ENCODE measurements at places on chromosomes 2 and 18.

DNA sequence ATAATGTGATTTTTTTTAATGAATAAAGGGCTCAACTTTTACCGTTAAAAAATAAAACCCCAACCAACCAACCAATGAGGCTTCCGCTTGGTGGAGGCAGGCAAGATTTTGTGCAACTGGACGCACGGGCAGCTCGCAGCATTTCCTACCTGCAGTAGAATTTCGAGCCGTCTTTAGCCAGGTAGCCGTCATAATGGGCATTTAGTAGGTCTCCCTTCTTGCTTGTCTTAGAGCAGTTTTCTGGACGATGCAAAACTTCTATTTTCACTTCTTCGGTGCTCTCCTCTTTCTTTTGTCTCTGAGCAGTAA, 316 bp downstream of the FKBP7 start:
- no peak for DNase-seq

- DNase-seq, result no peak
Observed at GRCh38 chr2:1728821-1729220, 15.5 kb downstream of the PXDN start.

DNA sequence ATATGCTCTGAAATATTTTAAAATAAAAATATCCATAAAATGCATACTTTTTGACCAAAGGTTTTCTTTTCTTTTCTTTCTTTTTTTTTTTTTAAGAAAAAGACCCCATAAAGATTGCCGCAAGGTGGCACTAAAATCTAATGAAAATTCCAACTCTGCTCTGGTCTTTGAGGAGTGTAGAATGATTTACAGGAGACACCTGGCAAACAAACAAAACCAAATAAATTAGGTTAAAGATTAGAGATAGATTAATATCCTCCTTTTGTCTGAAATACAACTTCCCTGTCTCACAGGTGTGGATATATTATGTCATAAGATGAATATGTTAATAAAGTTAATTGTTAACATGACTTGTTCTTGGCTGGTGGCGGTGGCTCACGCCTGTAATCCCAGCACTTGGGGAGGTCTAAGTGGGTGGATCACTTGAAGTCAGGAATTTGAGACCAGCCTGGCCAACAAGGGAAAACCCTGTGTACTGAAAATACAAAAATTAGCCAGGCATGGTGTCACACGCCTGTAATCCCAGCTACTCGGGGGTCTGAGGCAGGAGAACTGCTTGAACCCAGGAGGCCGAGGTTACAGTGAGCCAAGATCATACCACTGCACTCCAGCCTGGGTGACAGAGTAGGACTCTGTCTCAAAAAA, 3.5 kb upstream of the RHOB start:
- no peak for DNase-seq

DNA sequence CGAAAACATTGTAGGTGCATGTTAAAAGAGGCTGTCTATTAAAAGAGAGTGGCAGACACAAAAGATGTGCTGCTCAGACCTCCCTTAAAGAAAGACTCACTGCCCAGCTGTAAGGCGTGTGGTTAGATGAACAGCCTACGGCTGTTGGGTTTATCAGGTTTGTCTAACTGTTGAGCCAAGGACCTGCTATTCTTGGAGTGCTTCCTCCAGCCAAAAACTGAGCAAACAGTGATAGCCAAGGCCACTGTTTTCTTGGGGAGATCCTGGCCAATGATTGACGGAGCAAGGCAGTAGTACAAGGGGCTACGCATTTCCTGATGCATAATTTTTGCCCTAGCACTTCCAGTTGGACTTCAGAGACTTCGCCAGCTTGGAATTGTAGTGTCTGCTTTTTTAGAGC, 1.4 kb upstream of the RAB3GAP1 start:
- DNase-seq, result no peak

GRCh38 chr2:29587402-29588190, 333.8 kb downstream of the ALK start:
- no peak for DNase-seq

DNA sequence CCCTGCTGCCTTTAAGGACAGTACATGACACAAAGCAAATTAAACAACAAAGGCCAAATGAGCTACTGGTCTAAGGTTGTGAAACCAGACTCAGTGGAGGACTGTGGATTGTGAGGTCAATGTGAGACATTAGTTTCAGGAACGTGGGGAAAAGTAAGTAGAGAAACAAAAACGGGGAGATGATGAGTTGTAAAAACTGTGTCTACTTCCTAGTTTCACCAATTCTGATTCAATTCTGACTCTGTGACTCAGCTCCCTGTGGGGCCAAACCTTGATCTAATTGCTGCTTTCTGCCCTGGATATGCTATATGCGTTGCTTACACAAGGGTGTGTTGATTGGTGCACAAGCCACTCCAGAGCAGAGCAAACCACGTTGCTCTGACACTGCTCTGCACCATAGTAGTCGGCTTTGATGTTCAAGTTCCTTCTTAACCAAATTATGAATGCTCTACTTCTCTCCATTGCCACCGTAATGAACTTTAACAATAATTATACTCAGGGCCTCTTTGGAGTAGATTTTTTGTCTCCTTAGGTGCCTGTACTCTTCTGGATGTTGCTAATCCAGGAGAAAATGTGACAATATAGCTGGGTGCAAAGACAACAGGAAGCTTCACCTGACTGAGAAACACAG, 1640.1 kb upstream of the CELF4 start:
- DNase-seq, result no peak

DNA sequence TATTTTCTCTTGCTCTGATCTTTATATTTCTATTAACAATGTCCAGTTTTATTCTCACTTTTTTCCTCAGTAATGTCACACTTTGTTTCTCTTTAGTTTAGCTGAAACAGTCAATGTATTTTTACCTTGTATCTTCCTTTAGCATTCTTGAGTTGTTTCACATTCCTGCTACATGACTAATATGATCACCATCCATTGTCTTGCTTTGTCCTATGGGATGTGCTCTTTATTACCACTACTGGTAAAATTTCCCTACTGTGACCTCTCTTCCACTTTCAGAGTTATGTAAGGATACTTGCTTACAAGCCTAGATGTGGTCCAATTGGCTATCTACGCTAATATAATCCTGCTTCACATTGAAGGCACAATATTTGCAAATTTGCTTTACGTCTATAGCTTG, 457.9 kb downstream of the PIK3C3 start:
- no peak for DNase-seq

DNA sequence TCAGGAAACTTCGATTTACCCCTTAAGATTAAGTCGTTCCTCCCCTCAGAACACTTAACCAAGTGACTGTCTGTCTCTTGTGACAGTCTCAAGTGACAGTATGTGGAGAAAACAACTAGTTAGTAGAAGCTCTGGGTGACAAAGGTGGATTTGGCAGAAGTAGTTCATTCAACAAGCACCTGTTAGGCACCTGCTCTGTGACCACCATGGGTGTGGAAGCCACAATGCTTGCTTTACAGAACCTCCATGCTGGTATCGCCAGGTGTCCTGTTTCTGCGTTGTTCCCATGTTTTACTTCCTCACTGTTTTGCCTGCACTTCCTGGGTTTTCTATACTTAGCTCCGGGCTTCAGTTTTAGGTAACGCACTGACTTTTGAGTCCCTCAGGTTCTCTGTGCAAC, 337.4 kb upstream of the DCC start:
- DNase-seq, result no peak

- DNase-seq, result no peak
Observed at GRCh38 chr18:59005262-59005661, 134.4 kb upstream of the SEC11C start.

GRCh38 chr2:60522462-60522861, 31.0 kb downstream of the BCL11A start:
- DNase-seq, result no peak

GRCh38 chr2:171173087-171173486, 12.4 kb upstream of the TLK1 start:
- DNase-seq, result no peak

DNA sequence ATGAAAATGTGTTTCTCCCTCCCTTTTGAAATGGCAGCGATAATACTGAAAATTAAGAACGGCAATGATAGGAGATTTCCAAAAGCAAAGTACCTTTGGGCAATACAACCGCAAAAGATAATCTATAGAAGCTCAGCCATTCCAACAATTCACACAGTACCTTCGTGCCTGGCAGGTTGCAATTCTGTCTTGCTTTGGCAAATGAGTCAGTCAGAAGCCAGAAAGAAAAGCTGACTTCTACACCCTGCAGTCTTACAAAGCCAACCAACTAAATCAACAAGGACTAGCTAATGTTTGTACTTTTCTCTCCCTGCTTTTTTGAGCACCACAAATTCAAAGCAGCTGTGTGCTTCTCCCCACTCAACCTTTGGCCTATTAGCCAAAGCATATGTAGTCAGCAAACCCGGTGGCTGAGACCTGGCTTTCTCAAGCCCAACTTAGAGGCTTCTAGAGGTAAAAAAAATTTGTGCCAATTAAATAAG, 25.7 kb upstream of the ID2 start:
- DNase-seq, result no peak

DNA sequence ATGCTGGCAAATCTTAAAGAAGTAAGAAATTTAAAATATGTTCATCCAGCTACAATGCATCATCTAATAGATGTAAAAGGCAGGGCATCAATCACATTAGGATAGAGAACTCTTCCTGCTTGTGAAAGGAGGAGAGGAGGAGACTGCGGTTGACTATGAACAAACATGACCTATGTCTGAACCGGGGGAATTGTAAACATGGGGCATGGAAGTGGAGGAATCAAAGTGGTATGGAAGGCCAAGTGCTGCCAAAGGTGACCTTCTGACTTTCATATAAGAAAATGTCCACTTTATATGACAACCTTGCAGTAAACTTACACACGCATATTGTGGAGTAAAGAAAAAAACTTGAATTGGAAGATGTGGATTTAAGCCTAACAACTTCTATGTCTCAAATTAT, 20.0 kb upstream of the SLC8A1 start:
- no peak for DNase-seq

- no peak for DNase-seq
Observed at GRCh38 chr18:13579874-13580273, 146.5 kb downstream of the FAM210A start.

GRCh38 chr2:226882606-226883005, 46.8 kb downstream of the RHBDD1 start:
- no peak for DNase-seq

- DNase-seq, result no peak
Observed at GRCh38 chr2:160752475-160753330, 259.1 kb upstream of the RBMS1 start.

- DNase-seq, result no peak
Observed at GRCh38 chr18:74142252-74142651, 5.4 kb downstream of the FBXO15 start.

- DNase-seq, result no peak
Observed at GRCh38 chr2:17538022-17538843, 2.3 kb upstream of the VSNL1 start.

DNA sequence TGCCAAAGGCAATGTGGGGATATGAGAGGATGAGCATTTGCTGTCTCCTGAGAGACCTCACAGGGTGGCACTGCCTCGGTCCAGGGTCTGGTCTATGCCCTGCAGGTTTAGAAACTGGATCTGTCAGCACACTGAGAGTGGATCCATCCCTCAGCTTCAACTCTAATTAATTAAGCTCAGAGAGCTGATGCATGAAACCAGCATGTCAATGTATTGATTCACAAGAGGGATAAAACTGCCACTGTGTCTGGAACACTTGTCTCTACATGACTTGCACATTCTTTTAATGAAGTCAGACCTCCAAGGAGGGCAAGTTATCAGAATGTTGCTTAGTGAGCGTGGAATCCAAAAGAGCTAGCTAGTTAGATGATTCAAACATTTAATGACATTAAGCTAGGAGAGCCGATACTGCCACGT, 22.5 kb upstream of the POLE4 start:
- DNase-seq, result no peak

- no peak for DNase-seq
Observed at GRCh38 chr2:33144243-33144642, 197.5 kb downstream of the LTBP1 start.

GRCh38 chr18:68713131-68713530, 1.8 kb downstream of the TMX3 start:
- no peak for DNase-seq

GRCh38 chr18:72819050-72819449, 48.7 kb downstream of the NETO1 start:
- no peak for DNase-seq

- DNase-seq, result no peak
Observed at GRCh38 chr2:62920070-62920469, 130.6 kb upstream of the OTX1 start.

- DNase-seq, result peak; percentile 62
Observed at GRCh38 chr2:54570925-54571694, 115.0 kb downstream of the SPTBN1 start.

DNA sequence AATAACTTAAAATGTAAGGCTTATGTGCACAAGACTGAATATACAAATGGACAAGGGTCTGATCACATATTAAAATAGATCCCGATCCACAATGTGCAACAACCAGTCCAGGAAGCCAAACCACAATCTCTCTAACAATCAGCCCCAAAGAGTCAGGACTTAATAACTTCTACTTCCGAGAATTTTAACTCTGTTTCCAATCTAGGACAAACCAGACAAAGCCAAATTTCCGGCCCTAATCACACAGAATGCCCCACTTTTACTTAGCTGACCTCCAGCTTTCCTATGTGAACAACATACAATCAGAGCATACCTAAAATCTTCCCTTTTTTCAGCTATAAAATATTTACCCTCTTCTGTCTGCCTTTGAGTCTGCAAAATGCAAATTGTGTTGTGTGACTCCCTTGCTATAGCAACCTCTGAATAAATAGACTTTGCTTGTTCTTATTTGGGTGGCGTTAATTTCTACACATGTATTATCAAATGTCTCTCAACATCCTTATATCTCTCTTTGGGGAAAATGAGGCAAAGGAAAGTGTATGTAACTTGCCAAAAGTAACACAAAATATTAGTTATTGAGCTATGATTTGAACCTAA, 381.9 kb upstream of the MC4R start:
- DNase-seq, result no peak

- no peak for DNase-seq
Observed at GRCh38 chr18:37396971-37397720, 168.5 kb downstream of the CELF4 start.

DNA sequence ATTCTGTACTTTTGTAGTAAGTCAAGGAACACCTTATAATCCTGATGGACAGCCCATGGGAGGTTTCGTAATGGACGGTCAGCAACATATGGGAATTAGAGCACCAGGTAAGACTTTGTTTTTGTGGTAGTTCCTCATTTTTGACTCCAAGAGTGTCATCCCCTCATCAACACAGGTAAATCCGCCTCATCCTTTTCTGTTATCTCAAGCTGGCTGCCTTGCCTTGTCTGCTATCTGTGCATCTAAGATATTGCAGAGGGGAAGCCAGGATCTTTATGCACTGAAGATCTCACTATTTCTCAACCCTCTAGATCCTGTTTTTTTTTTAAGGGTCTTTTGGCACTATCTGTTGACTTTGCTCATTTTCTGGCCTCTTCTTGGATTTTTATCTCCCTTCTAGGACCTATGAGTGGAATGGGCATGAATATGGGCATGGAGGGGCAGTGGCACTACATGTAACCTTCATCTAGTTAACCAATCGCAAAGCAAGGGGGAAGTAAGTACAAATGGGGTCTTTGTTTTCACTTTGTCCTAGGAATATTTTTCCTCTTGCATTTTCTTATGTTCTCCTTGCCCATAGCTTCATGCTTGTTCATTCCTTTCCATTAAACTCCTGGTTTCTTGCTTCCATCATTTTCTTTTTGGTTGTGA, 133.8 kb downstream of the MEIS1 start:
- DNase-seq, result no peak
